Osteocyte (in vitro differentiated cells): ENCODE measurements at places on chromosomes 2 and 18. TPM values are rescaled to one million over a fixed set of nuclear protein-coding genes. Genes with fewer than 3 reads are reported as not detected.

The AQP12B gene
- total RNA-seq = not detected in 2 replicates

The INO80B gene
- 34.9 and 41.9 TPM in 2 replicates for total RNA-seq

The NLRC4 gene
- not detected in 2 replicates for total RNA-seq

The RNU2-63P gene
- 4.7 TPM in 1 of 2 replicates, not detected in the other for total RNA-seq

The TMEM37 gene
- total RNA-seq = 0.21 and 0.40 TPM in 2 replicates

The CYS1 gene
- total RNA-seq = 5.1 and 5.5 TPM in 2 replicates

The COL6A3 gene
- 143 and 159 TPM in 2 replicates for total RNA-seq

The CHRND gene
- total RNA-seq = not detected in 2 replicates
